Left hindlimb (tissue), 1 donor: ENCODE measurements at places on chromosomes 4 and X.
A peak's percentile ranks its signal among the peaks of the same experiment; 100 is the strongest.

DNA sequence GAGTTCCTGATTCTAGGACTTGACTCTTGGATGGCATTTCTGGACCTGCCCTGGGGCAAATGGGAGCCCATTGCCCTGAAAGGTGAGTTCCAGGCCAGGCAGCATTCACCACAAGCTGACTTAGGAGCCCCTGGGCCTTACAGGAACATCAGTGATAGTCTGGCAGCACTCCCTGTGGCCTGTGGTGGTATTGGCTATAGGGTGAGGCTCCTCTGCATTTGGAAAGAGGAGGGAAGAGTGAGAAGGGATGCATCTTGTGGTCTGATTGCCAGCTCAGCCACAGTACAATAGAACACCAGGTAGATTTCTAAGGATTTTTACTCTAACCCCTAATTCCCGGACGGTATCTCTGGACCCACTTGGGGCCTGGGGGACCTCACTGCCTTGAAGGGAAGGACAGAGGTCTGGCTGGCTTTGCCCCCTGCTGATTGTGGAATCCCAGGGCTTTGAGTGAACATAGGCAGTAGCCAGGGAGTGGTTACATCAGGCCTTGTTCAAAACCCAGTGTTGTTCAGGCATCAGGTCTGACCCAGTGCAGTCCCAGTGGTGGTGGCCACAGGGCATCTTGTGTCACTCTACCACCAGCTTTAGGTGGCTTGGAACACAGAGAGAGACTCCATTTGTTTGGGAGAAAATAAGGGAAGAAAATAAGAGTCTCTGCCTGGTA is 32.9 kb downstream of the MAGED4 start:
- no peak for DNase-seq

DNA sequence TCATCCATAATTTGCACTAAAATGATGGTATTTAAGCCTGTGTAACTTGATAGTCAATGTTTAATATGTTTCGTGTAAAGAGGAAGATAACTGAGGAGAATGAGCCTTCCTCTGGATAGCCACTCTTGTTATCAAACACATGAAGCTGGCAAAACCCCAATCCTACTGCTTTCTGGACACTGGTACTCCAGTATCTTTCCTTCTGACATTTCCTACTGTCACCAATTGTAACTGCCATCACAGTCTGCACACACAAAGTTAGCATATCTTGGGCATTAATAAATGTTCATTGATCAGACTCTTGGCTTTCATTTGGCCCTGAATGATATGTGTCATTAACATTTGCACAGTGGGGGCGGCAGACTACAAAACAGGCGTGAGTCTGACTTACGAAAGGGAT is 419.1 kb downstream of the TMA16 start:
- DNase-seq = no peak

DNA sequence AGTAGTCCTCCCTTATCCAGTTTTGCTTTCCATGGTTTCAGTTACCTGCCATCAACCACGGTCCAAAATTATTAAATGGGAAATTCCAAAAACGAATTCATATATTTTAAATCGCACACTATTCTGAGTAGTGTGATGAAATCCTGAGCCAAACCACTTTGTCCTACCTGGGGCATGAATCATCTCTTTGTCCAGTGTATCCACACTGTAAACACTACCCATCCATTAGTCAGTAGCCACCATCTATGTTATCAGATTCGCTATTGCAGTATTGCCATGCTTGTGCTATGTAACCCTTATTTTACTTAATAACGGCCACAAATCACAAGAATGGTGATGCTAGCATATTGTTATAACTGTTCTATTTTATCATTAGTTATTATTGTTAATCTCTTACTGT is 704.6 kb downstream of the SMARCA1 start:
- no peak for DNase-seq

- no peak for DNase-seq
Observed at GRCh38 chrX:146238173-146238572, 420.5 kb downstream of the SLITRK2 start.

DNA sequence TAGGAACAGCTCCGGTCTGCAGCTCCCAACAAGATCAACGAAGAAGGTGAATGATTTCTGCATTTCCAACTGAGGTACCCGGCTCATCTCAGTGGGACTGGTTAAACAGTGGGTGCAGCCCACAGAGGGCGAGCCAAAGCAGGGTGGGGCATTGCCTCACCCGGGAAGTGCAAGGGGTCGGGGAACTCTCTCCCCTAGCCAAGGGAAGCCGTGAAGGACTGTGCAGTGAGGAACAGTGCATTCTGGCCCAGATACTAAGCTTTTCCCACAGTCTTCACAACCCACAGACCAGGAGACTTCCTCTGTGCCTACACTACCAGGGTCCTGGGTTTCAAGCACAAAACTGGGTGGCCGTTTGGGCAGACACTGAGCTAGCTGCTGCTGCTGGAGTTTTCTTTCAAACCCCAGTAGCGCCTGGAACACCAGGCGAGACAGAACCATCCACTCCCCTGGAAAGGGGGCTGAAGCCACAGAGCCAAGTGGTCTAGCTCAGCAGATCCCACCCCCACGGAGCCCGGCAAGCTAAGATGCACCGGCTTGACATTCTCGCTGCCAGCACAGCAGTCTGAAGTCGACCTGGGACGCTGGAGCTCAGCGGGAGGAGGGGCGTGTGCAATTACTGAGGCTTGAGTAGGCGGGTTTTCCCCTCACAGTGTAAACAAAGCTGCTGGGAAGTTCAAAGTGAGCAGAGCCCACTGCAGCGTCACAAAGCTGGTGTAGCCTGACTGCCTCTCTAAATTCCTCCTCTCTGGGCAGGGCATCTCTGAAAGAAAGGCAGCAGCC is 84.6 kb downstream of the THOC2 start:
- peak; percentile 36 for DNase-seq

DNA sequence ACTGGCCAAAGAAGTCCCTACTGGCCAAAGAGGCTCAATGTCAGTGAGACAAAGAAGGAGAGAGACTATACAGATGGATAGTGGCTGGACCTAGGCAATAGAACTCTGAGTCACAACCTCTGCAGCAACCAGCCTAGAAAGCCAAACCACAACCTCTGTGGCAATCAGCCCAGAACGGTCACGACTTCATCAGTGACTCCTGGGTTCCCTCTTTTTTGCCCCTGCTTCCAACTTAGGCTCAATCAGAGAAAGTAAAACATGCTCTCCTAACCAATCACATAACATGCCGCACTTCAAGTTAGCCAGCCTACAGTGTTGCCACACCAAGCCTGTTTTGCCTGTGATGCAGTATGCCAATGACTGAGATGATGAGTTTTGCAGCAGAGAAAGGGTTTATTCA is 203.4 kb downstream of the ANAPC10 start:
- DNase-seq = no peak
